ENCODE measurements at places on chromosomes 6 and 20. TPM values are rescaled to one million over a fixed set of nuclear protein-coding genes. Genes with fewer than 3 reads are reported as not detected.

DNA sequence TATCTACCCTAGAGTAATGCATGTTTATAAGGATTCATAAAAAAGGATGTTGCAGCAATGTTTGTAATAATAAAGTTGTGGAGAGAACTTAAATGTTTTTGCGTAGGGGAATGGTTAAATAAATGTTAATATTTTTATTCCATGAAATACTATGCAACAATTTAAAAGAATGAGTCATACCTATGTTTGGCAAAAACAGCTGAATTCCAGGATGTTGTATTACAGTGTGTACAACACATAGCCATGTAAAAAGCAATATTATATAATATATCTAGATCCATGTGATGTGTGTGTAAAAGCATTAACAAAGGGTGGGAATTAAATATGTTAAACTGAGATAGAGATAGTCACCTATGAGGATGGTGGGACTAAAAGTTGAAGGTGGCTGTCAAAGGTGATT is 21.1 kb upstream of the PKIB start:
- no peak for DNase-seq

- DNase-seq: no peak
Measured at GRCh38 chr6:21281366-21281765, 312.2 kb upstream of the SOX4 start.

GRCh38 chr6:16481697-16482399 is 243.5 kb downstream of the GMPR start:
- no peak for DNase-seq

DNA sequence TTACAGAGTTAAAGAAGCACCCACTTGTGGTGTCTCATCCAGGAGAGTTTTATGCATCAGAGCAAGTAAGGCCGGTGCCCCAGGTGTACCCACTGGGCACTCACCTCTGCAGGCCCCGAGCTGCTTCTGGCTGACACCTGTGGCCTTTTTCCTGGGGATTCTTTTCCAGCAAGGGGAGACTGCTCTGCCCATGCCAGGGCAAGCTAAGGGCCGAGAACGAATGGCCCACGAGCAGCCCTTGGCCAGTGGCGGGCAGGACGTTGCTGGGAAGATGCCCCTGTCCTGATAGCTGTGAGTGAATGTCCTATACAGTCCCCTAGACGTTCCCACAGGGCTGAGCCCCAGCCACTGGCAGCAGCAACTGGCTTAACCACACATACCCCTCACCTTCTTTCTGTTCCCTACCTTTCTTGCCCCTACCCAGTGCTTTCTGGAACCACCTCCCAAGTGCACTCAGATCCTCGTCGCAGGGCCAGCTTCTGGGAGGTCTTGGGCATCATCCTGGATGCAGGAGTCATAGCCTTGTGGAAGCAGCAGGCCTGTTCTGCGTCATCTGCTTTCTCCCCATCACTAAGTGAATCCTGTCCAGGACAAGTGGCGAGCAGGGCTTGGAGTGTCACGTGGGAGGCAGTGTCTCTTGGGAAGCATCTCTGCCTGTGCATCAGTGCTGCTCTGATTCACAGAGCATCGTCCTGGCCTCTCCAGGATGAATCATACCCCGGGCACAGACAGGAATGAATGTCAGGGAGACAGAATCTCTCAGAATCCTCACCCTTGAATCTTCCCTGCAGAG is 32.5 kb downstream of the SYNDIG1 start:
- DNase-seq: peak; percentile 29

- DNase-seq: no peak
Measured at GRCh38 chr20:24166412-24166811, 177.8 kb upstream of the GGTLC1 start.

GRCh38 chr6:75467966-75468365 is 25.6 kb downstream of the FILIP1 start:
- DNase-seq: no peak

- no peak for DNase-seq
Measured at GRCh38 chr6:90175627-90176538, 120.8 kb downstream of the BACH2 start.

DNA sequence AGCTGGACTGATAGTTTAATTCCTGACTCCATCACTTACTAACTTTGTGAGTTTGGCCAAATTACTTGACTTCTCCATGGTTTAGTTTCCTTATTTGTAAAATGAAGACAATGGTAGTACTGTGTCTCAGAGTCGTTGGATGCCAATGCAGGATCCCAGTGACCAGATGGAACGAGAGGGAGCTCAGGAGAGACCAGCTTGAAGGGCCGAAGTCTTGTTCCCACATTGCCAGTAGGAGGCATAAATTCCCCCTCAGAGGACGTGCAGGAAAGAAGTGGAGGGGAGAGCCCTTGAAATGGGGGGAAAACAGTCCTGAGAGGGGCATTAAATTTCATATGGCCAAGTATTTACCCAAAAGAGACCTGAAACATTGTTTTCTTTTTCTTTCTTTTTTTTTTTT is 2.1 kb upstream of the MUC22 start:
- DNase-seq: peak; percentile 9

GRCh38 chr20:50731930-50732690 is 730 bp downstream of the PARD6B start:
- DNase-seq: no peak

DNA sequence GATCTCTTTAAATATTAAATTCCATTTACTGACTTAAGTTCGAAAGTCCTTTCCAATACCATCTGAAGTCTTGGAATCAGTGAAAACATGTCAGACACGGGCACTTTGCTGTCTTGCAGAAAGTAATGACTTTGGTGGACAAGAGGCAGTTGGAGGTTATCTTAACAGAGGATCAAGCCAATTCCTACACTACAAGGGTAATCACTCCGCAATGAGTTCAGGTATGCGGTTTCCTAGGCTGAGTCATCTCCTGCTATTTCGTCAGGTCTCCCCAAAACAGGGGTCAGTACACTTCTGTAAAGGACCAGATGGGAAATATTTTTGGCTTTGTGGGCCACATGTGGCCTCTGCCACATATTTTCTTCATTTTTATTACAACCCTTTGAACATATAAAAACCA is 656.6 kb downstream of the KIF16B start:
- DNase-seq: no peak

DNA sequence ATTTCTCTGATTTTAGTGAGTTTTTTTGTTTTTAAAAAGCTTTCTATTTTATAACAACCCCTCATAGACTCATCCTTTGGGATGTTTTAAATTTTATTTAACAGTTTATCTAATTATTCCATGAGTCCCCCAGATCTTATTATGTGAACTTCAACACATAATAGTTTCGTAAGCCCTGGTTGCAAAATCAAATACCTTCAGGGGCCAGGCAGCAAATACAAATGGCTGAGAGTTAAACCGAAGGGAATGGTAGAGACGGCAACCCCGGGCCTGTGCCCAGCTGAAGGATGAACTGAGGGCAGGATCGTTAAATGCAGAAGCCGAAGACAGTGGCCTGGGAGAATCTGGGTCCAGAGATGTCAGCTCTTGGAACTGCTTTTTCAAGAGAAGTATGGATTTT is 88.4 kb downstream of the RTN4IP1 start:
- no peak for DNase-seq

DNA sequence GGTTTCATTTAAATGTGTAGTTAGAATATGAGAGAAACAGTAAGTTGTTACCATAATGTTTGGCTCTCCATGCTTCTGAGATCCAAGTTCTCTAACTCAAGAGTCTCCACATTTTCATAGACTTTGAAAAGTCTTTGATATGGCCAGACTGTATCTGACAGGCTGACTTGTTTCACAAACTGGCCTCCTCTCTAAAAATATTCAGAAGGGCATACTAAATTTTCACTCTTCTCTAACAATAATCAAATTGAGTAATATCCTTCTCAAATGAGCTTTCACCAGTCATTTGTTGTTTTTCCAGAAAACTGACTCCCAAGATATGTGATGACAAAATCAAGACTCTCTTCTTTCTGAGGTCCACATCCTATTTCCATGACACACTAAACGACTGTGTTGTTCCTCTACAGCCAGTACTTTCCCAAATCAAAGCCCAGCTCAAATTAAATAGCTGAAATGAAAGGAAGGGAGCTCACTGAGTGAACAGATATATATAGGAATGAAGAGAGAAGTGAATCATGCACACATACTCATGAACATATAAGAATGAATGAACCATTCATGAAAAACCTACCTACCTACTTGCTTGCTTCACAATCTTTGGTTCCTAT is 15.1 kb downstream of the HIVEP2 start:
- DNase-seq: peak; percentile 51

DNA sequence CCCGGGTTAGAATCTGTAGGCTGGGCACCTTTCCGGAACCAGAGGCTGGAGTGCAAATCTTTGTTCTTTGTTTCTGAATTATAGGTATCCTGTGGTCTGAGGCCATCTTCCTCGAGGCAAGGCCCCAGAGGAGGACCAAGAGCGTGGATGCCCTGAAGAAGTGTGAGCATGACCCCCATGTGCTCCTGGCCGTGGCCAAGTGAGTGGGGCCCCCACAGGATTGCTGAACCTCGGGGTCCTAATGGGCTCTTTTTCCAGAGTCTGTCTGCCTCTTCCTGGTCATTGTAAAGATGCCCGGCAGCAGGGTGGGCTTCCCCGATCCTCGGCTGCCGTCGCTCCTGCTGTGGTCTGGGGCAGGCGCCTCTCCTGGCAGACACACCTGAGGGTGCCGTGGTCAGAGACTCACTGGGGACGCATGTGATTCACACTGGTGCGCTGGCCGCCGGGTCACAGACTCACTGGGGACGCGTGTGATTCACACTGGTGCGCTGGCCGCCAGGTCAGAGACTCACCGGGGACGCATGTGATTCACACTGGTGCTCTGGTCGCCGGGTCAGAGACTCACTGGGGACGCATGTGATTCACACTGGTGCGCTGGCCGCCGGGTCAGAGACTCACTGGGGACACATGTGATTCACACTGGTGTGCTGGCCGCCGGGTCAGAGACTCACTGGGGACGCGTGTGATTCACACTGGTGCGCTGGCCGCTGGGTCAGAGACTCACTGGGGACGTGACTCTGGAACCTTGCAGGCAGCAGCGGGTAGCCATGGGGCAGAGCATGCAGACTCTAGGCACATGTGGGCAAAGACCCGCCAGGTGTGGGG is 6.5 kb upstream of the C20orf204 start:
- no peak for DNase-seq

DNA sequence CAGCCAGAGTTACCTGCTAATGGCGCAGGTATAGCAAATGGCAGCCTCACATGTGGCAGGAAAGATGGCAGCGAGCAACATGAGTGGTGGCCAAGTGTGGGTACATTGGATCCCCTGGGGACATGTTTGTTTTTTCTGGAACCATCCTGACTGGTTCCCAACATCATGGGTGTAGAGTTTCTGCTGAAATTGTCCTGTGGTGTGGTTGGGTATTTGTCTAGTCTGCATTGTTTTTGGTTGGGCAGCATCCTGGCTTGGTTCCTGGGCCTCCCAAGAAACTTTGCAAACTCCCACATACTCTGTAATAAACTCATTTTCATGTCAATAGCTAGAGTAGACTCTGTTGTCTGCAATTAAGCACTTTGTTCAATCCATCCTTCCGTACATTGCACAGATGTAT is 282.6 kb downstream of the CDC5L start:
- DNase-seq: peak; percentile 42

DNA sequence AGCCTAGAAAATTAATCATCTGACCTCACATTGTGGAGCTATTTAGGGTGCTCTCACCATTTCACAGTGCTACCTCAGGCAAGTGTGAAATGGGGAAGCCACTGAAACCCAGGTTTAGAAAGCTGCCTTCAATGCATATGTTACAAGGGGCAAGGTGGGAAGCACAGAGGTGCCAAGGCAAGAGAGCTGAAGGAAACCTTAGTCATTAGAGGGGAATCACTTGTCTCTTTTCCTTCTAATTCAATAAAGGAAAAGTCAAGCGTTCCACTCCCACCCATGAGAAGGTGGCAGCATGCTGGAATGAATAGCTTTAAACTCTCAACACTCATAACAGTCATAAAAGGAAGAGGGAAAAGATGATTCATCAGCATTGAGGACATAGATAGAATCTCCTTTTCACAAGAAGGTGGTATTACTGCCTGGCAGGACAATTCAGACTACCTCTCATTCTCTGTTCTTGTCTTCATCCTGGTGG is 251.9 kb upstream of the IRAK1BP1 start:
- DNase-seq: peak; percentile 34

DNA sequence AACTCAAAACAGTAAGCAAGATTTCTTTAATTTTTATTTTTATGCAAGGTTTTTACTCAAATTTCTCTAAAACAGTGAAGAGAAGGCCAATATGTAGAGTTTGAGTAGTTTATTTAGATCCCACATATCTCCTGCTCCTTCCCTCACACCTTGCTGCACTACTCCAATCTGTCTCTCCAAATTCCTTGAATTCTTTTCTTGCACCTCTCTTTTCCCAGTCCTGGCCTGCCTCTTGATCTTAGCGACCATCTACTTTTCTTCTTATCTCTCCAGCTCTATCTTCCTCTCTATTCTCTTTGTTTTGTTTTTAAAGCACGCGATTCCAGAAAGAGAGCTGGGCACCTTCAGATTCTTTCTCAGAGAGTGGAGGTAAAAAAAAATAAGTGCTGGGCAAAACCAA is 86.7 kb upstream of the KCNQ5 start:
- DNase-seq: no peak

Gene TLDC2
- not detected for total RNA-seq

Gene HUS1B
- total RNA-seq: 0.17 TPM

Gene PAQR8
- total RNA-seq: 7.2 TPM

Data from LHCN-M2 (cell line).